ENCODE measurements at places on chromosomes 16 and 17.

GRCh38 chr16:339680-340079, 12.8 kb downstream of the AXIN1 start:
- no peak for DNase-seq

- no peak for DNase-seq
Measured at GRCh38 chr17:80899402-80900268, 92.0 kb upstream of the CHMP6 start.

DNA sequence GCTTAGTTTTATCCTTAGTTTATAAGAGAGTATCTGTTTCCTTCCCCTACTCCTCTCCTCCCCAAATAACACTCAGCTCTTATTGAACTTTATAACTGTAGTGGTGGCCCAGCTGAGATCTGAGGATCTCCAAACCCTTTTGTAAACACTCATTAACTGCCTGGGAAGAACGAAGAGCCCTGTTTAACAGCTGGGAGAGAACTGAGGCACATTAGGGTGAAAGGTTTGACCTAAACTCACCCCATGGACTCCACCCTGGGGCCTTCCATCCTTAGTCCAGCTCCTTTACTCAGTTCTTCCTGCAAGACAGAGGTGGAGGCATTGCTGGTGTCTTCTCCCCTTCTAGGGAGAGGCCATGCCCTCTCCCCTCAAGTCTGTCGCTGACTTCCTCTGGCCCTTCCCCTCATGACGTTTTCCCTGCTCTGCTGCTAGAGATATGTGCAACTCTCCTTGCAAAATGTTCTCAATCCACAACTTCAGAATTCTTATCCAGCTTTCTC, 1.2 kb upstream of the RARA start:
- DNase-seq: no peak

GRCh38 chr17:40466298-40466971, 23.2 kb downstream of the IGFBP4 start:
- no peak for DNase-seq

DNA sequence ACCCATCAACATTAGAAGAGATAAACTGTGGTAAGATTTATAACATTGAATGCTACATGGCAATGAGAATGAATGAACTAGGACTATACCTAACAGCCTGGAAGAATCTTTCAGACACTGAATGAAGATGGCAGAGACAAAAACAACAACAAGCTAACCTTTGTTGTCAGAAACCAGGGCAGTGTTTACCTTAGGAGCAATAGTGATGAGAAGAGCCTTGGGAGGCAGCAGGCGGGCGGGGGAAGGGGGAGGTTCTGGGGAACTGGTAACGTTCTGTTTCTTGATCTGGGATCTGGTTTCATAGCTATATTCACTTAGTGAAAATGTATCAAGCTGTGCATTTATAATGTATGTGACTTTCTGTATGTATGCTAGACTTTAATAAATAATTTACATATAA, 139.0 kb upstream of the TNRC6C start:
- peak; percentile 8 for DNase-seq

- DNase-seq: peak; percentile 72
Measured at GRCh38 chr16:85393674-85394451, 219.3 kb upstream of the GSE1 start.

DNA sequence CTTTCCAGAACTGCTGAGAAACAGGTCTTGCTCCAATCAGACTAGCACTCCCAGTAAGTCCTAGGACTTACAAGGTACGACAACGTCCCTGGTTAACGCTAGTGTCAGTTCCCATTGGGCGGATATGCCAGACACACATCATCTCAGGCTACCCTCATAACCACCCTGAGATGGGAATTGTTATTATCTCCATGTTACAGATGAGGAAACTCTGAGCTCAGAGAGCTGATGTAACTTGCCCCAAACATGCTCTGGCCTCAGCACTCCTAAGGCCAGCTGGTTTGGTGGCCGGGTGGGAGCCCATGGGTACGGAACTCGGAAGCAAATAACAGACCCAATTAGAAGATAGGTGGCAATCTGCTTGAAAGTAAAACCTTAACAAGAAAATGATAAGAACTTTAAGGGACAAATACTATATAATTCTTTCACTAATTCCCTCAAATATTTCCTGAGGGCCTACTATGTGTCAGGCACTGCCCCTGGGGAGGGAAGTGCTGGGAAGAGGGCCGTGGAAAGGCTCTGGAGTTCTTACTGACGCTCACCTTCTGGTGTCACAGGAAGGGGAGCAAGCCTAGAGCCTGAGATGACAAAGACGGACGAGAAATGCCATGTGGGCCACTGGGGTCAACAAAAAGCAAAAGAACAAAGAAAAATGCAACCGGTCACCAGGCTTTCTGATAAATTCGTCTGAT, 6.9 kb downstream of the CREBBP start:
- no peak for DNase-seq

- DNase-seq: no peak
Measured at GRCh38 chr17:35051579-35052240, 11.8 kb downstream of the RFFL start.

DNA sequence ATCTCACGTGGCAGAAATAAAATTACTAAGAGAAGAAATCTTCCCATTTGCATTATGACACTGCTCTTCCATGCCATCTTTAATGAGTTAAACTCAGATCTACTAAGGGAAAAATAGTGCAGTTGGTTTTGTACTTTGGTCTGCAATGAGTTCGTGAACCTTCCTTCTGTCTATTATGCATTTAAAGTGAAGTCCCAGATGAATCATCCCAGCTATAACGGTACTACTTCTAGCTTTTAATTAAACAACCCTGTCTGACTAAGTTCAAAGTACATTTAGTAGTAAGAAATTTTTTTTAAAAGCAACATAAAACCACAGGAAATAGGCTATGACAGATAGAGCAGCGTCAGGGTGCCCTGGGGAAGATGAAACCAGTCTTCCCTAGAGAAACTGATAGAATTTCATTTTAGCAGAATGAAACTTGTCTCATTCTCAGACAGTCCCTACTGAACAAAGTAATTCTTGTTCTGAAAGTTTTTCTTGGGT, 1.8 kb downstream of the TMIGD1 start:
- no peak for DNase-seq

GRCh38 chr16:68605746-68606145, 39.4 kb upstream of the CDH3 start:
- no peak for DNase-seq
